ENCODE measurements at places on chromosomes 1 and 21.
A peak's percentile ranks its signal among the peaks of the same experiment; 100 is the strongest.

DNA sequence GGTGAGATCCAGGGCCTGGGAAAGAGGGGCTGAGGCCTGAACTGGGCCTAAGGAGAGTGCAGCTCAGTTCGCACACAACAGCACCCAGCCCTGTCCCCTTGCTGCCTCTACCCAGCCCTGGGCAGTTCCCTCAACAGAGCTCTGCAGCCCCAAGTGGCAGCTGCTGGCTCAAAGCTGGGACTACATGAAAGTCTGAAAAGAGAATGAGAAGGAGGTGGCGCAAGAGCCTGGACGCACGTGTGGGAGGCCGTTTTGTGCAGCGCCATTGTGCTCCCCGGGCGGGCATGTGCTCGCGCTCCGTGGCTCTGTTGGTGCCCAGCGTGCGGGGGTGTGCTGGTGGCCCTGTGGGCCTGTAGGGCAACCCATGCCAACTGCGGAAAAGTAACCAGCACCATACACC, 10.3 kb downstream of the GPR37L1 start:
- DNase-seq = peak; percentile 78

DNA sequence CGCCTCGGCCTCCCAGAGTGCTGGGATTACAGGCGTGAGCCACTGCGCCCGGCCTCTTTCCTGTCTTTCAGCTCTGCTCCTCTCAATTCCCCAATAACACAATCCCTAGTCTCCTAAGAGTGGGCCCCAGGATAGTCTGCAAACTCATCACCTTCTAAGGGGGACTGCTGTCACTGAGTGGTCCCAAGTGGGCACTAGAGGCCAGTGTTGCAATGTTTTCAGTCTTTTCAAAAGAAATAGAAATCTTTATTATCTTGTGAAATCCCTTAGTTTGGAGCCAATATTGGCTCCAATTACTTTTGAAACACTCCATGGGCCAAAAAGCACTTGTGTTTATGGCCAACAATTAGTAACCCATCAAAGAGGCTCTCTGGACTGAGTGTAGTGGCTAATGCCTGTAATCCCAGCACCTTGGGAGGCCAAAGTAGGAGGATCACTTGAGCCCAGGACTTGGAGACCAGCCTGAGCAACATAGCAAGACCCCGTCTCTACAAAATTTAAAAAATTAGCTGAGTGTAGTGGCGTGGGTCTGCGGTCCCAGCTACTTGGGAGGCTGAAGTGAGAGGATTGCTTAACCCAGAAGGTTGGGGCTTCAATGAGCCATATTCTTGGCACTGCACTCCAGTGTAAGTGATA, 28.6 kb upstream of the ZNF697 start:
- DNase-seq = no peak

DNA sequence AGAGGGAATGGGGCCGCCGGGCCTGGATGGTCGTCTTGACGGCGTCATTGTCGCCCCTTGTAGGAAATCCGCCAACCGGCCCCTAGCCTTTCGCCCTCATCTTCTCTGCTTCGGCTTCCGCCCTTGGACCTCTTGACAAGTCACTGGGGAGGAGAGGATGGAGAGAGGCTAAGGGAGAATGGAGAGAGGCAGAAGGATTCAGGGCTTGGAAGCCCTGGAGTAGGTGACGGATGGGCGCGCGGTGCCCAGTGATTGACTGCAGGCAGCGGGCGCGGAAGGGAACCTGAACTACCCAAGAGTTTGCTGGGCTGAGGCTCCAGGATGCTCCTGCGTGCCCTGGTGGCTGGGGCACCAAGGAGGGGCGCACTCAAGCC, 651 bp downstream of the PDE4B start:
- no peak for DNase-seq

DNA sequence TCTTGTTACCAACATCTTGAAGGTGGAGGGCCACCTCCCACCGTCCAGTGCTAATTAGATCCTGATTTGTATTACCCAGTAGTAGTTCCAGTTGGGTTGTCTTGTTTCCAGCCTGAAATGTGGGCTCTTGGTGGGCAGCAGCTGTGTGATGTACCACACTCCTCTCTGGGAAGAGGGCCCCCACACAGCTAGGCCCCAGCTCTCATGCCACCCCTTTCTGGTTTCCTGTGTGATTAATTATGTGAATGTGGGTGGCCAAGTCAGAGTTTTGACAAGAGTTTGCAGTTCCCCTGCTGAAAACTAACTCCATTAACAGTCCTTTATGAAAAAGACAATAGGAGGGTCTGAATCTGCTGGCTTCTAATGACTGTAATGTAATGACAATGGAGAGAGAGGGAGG, 3.8 kb downstream of the HMGB4 start:
- no peak for DNase-seq

GRCh38 chr1:32896451-32896850, 4.7 kb downstream of the TMEM54 start:
- DNase-seq = no peak

DNA sequence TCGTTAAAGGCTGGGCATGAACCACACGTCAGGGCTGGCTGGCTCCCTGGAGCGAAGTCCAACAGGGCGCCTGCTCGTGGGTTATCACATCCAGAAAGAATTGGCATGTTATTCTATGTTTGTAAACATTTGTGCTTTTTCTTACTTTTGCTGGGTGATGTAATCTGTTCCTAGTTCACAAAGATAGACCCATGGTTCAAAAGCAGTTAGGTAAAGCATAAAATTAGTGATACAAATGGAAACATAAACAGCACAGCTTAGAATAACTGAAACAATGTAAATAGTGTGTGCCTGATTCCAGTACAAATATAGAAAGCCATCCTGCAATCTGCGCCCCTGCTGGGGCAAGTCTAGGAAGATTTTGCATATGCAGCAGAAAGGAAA, 184.0 kb upstream of the C1orf174 start:
- no peak for DNase-seq
